ENCODE measurements at places on chromosomes 12 and 14. TPM values are rescaled to one million over a fixed set of nuclear protein-coding genes. Genes with fewer than 3 reads are reported as not detected.

HSPA2 gene
- total RNA-seq = 3.5 TPM

CLEC4D gene
- total RNA-seq = not detected

PROX2 gene
- not detected for total RNA-seq

DUSP6 gene
- 56.1 TPM for total RNA-seq

ANG gene
- 1.0 TPM for total RNA-seq

ITPR2 gene
- 98.6 TPM for total RNA-seq

RAB5B gene
- total RNA-seq = 128 TPM

GRCh38 chr14:88323523-88324199, 592 bp upstream of the KCNK10 start:
- no peak overlapping the region for H3K4me3 ChIP-seq
- H3K27ac ChIP-seq = no peak overlapping the region
- peaks cover 51% of the 10 kb centered on the region for H3K27me3 ChIP-seq
- H3K4me1 ChIP-seq = no peaks in the 10 kb centered on the region
- H3K36me3 ChIP-seq = no peaks in the 10 kb centered on the region

DNA sequence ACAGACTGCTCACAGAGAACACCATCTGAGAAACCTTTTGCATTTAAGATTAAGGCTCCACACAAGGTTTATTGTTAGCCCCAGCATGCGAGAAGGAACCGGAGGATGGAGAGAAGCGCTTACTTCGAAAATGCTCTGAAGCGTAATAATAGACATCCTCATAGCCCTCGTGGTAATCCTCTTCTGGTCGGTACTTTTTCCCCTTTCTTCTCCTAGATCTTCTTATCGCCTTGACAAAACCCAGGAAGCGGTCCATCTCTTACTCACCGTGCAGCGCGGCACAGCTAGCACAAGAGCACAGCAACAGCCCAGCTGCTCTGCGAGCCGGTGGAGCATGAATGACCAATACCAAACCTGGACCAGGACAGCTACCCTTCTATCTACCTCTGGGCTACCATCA, 125.1 kb upstream of the GRIP1 start:
- H3K4me3 ChIP-seq = no peak overlapping the region
- no peaks in the 10 kb centered on the region for H3K27me3 ChIP-seq
- no peaks in the 10 kb centered on the region for H3K36me3 ChIP-seq
- no peak overlapping the region for H3K27ac ChIP-seq

DNA sequence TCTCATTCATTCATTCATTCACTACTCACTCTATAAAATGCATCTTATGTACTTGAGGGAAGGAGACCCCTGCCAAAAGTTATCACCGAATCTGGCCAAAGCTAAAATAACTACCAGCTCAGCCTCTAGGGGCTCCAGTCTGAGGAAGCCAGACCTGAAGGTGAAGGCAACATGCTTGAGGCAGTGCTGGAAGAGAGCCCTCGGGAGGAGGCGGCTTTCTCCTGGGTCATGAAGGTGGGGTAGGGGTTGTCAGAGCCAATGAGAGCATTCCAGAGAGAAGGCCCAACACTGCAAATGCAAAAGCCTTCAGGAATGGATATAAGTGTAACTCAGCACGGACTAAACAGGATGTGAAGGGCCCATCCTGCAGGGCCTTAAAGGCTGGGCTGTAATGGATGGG, 62.4 kb downstream of the GSC start:
- DNase-seq = no peak
- no peak overlapping the region for H3K4me3 ChIP-seq
- H3K36me3 ChIP-seq = no peaks in the 10 kb centered on the region
- H3K27me3 ChIP-seq = peaks cover 13% of the 10 kb centered on the region
- no peak overlapping the region for H3K27ac ChIP-seq

DNA sequence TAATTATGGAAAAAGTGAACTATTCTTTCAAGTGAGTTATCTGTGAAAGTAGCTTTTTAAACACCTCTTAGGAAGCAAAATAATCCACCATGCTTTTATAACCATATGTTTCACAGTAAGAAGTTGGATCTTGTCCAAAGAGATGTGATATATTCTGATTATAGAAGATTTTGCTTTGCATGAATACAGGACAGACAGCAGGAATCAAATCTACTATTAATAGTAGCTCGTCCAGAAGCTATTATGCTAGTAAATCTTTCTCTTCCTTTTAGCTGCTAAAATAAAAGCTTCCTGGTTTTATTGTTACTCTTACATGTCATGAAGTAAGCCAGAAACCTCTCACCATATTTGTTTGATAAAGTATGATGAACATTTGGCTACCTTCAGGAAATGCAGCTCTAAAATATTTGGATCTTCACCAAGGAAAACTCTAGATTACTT, 257.0 kb downstream of the IPO8 start:
- no peaks in the 10 kb centered on the region for H3K4me1 ChIP-seq
- no peak overlapping the region for H3K4me3 ChIP-seq
- H3K27ac ChIP-seq = no peak overlapping the region
- DNase-seq = no peak
- no peaks in the 10 kb centered on the region for H3K36me3 ChIP-seq

DNA sequence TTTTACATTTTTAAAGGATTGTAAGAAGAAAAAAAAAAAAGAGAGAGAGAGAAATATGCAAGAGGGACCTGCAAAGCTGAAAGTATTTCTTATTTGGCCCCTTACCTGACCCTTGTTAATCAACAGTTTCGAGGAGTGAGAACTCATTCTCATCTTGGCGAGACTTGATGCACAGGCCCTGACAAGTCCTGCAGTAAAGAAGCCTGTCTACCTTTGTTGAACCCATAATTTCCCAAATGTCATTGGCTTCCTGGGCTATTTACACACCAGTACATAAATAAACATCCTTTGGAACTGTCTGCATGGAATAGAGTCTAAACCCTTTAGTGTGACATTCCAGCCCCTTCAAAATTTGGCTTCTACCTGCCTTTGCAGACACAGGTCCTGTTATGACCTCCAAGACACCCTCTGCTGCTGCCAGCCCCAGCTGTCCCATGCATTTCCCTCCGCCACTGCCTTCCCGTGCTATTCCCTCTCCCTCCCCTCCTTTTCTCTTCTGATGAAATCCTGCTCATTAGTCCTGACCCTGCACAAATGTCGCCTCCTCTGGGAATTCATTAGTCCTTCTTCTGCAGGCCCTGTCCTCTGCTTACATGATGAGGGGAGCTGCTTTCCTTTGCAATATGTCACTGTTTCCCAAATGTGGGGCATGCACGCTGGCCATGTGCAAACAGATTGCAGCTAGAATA, 35.1 kb downstream of the MYL2 start:
- no peaks in the 10 kb centered on the region for H3K4me1 ChIP-seq
- H3K27me3 ChIP-seq = no peaks in the 10 kb centered on the region
- no peaks in the 10 kb centered on the region for H3K36me3 ChIP-seq
- H3K27ac ChIP-seq = no peak overlapping the region
- no peak overlapping the region for H3K4me3 ChIP-seq
- no peak for DNase-seq

GRCh38 chr14:101054671-101055070, 151.1 kb upstream of the RTL1 start:
- DNase-seq = no peak
- no peaks in the 10 kb centered on the region for H3K4me1 ChIP-seq
- no peak overlapping the region for H3K4me3 ChIP-seq
- H3K27ac ChIP-seq = no peak overlapping the region
- H3K36me3 ChIP-seq = no peaks in the 10 kb centered on the region

- H3K36me3 ChIP-seq = no peaks in the 10 kb centered on the region
- no peaks in the 10 kb centered on the region for H3K27me3 ChIP-seq
- no peak overlapping the region for H3K4me3 ChIP-seq
- no peak overlapping the region for H3K27ac ChIP-seq
- peaks cover 4% of the 10 kb centered on the region for H3K4me1 ChIP-seq
- no peak for DNase-seq
Observed at GRCh38 chr12:101929365-101930041, 52.1 kb downstream of the DRAM1 start.

Measured in adrenal gland (tissue), 19 donors.